CD4-positive, alpha-beta T cell treated with Interleukin-2 at 100 ng/mL for 4 hours (primary cell): ENCODE measurements at places on chromosomes 12 and 14.

DNA sequence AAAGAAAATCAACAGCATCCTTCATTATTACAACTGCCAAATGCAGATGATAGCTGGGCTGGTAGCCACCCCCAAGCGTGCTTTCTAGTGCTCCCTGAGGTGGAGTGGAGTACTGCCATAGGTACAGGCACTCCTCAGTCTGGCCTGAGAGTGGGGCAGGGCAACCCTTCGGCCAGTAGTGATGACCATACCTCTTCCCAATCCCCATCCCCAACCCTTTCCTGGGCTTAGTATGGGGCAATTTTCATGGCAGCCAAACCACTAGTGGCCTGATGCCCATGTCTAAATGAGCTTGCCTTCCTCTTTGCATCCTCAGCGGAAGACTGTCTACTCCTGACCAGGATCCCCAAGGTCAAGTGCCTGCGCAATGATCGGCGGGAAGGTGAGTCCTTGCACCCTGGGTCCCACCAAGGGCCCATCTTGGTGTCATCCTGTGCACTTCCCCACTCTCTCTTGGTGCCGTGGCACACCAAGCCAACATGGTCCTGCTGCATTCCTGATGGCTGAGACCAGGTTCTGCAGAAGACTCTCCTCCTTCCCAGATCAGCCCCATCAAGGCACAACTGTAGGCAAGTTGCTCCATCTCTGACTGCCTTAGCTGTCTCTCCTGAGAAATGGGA is 65.8 kb downstream of the GALNT16 start:
- DNase-seq = no peak

- DNase-seq = no peak
Observed at GRCh38 chr14:76713121-76713520, 48.1 kb upstream of the VASH1 start.

DNA sequence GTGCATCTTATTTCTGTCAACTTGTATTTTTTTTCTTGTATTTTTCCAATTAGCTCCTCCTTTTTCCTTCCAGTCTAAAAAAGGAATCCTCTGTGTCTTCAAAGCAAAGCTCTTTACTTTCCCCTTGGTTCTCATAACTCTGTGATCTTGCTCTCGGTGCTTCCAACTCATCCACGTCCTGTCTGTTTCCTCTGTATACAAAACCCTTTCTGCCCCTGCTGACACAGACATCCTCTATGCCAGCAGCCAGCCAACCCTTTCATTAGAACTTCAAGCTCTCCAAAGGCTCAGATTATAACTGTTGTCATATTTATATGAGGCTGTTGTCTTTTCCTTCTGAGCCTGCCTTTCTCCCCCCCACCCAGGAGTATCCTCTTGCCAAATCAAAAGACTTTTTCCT is 32.4 kb downstream of the OAS2 start:
- DNase-seq = no peak

DNA sequence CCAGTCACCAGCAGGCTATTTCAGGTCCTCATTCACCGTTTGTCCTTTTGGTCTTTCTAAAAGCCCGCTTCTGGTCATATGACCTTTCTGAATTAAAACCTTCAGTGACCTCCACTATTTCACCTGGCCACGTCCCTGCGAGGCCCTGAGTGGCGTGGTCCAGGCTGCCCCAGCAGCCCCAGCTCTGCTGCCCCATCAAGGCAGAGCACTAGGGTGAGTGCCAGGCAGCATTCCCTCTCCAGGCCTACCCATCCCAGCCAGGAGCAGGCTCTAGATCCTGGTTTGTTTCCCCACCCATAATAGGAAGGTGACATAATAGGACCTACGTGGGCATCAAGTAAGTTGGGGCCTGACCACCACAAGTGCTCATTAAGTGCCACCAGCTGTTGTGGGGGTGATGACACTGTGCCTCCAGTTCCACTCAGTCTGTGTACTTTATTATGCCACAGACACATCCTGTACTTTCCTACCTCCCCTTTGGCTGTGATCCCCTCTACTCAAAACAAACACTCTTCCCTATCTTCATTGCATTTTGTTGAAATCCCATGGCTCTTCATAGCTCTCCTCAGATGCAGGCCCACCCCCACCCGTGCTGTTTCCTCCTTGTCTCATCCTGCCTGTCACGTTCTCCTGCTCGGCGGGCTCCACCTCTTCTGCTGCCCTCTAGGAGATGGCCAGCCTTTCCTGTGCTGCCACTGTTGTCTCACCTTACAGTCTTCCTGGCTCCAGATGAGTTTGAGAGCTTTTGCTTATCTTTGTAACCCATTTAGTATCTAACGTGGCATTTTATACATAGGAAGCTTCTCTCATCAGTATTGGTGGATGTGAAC is 21.4 kb downstream of the CKB start:
- no peak for DNase-seq

- no peak for DNase-seq
Observed at GRCh38 chr14:38394767-38395166, 138.9 kb upstream of the CLEC14A start.
